ENCODE measurements at places on chromosomes 7 and 10. TPM values are rescaled to one million over a fixed set of nuclear protein-coding genes. Genes with fewer than 3 reads are reported as not detected.

Gene FKBP9
- total RNA-seq: not detected

Gene HOXA4
- 0.26 TPM for total RNA-seq

Gene ITGB1
- 428 TPM for total RNA-seq

Gene ASB15
- not detected for total RNA-seq

Gene DYNC1I1
- total RNA-seq: 0.31 TPM

Gene GRB10
- 7.0 TPM for total RNA-seq

Gene NXPH1
- not detected for total RNA-seq

Gene FKBP6
- total RNA-seq: not detected

Gene FRAT1
- 24.4 TPM for total RNA-seq

Gene CDNF
- 0.62 TPM for total RNA-seq

Gene LIPM
- not detected for total RNA-seq

Gene VWDE
- 5.8 TPM for total RNA-seq

Gene JCAD
- total RNA-seq: 0.23 TPM

DNA sequence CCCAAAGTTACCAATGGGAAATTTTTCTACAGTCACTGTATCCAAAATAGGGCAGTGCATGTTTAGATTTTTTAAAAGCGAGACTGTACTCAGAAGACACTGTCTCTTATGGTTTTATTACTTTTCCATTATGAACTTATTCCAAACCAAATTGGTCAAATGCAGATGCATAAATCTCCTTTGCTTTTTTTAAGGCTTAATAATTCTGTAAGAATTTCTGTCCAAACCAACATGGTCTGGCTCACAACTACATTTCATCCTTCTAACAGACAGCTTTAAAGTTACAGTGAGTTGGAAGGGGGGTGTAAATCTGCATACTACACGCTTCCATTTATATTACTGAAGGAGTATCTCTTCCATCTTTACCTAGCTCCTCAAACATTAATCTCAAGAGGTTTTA, 199.2 kb downstream of the SLC25A13 start:
- DNase-seq: no peak

DNA sequence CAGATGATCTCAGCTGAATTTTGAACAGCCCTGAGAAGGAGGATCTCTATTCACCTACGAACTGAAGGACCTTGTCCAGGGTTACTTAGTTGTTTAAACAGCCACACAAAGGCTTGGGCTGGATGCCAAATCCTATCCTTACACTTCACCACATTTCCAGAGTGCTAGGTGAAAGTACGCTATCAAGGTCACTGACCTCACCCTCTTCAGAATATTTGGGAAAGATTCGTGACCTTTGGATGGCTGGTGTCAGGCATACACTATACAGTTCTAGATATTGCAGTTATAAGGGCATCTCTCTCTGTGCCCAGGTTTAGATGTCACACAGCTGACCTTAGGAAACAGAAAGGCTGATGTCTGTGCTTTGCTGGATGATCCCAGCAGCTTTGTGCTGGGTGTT, 61.2 kb upstream of the ABLIM1 start:
- DNase-seq: no peak

DNA sequence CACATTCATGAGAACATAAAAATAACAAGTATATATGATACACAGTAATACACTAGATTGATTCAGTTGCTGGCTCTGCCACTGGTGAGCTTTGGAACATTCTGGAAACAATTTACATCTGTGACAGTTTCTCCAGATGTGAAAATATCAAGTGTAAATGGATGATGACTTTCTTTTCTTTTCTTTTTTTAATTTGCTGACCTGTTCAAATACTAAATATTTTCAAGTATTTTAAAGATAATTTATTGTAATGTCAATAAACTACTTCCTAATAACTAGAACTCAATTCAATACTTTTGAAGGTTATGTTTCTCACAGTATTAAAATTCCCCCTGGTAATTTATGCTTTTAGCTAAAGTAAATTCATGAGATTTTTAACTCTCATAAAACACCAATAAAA, 180.3 kb downstream of the CRPPA start:
- no peak for DNase-seq

DNA sequence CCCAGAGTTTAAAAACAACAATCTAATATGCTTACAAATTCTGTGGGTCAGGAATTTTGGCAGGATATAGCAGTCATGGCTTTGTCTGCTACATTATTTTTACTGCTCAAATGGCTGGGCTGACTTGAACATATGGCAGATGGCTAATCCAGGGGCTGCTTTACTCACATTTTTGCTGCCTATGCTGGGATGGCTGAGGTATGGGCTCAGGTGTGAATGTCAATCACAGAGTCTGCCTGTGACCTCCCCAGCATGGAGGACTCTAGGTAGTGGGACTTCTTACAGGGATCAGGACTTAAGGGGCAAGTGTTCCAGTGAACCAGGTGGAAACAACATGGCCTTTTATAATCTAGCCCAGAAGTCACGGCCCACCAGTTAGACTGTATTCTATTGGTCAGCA, 4.4 kb upstream of the FKBP9 start:
- DNase-seq: no peak

DNA sequence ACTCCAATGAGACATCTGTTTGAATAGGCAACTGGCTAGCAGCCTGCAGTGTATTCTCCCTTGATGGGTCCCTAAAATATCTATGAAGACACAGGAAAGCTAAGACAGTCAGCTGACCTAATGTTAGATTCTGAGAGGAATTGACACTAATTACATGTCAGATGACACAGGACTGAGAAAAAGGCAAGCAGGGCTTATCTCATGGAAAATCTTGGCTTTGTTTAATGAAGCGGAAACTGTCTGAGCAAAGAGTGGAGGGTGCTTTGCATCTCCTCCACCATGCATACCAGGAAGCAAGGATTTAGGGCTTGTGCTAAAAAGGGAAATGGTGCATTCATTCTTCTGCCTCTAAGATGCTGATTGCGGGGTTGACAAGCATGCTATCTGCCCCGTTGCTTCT, 135.5 kb upstream of the GLI3 start:
- DNase-seq: no peak

DNA sequence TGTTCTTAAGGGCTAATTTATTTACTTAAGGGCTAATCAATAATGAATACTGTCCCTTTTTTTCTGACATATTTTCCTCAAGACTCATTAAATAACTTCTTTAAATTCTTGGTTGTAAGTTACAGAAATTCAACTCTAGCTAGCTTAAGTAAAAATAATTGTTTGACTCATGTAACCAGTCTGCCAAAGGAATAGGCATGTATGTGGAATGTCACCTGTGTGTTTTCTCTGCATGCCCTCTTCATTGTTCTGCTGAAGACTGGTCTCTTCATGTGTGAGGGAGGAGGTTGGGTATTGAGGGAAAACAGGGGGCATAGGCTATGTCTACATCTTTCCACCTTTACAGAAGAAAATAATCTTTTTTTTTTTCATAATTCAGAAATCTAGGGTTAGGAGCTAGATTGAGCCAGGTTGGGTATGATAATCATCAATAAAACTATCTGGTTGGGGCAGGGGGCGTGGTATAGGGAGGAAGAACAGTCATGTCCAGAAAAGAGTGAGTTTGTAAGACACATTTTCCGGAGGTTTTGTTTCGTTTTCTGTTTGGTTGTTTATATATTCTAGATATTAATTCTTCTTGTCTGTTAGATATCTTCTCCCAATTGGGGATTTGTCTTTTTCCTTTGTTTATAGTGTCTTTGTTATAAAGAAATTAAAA, 37.9 kb downstream of the EXOC4 start:
- no peak for DNase-seq

GRCh38 chr7:127845522-127846214, 185.6 kb downstream of the LRRC4 start:
- DNase-seq: no peak

GRCh38 chr10:110007161-110007700, 553 bp upstream of the ADD3 start:
- no peak for DNase-seq

DNA sequence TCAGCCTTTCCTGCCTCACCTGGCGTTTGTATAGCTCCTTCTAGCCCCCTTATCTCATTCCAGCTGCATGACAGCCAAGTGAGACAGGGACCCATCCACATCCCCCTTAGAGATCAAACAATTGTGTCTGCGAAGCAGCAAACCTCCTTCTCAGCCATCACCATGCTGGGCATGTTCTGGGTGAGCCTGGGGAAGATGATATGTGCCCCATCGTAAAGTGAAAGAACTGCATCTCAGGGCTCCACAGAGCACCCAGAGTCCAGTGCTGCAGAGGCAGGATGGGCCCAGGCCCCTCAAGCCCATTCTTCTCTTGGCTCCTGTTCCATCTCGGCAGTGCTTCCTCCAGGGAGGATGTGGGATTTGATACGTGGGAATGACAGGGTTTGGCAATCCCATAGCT, 43.2 kb downstream of the FIGNL1 start:
- no peak for DNase-seq

GRCh38 chr10:111137007-111137406, 60.2 kb downstream of the ADRA2A start:
- no peak for DNase-seq

- no peak for DNase-seq
These were observed 295.3 kb upstream of the COBL start for GRCh38 chr7:51611937-51612336.

DNA sequence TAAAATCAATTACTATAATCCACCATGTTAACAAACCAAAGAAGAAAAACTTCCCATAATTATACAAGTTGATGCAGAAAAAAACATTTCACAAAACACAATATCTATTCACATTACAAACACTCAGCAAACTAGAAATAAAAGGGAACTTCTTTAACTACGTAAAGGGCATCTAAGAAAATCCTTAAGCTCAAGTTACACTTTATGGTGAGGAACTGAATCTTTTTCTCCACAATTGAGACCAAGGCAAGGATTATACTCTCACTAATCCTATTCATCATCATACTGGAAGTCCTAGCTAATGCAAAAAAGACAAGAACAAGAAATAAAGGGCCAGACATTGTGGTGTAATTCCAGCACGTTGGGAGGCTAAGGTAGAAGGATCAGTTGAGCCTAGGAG, 159.9 kb downstream of the ZNF365 start:
- DNase-seq: no peak

GRCh38 chr7:108196004-108196403, 65.8 kb upstream of the LAMB4 start:
- no peak for DNase-seq

DNA sequence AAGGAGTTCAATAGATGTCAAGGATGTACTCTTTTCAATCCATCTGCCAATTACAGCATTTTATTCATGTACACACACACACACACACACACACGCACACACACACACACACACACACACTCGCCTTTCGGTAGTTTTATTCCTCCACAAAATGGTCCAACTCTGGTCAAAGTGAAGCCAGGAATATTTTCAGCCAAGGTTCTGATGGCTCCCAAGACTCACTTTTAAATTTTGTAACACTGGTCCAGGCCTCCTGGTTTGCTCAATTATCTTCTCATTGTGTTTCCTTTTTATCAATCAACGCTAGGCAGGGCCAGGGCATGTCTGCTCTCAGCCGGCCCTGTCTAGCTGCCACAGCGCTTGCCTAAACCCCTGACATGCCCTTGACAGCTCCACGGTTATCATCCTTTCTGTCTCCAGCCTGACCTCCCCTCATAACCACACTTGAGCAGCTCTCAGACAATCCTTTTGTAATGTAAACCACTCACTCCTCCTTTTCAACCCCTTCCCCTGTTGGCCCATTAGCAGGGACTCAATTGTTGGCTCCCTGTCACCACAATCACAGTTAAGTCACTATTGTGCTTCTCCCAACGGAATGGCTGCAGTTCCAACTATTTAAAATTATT, 115.1 kb downstream of the ICA1 start:
- DNase-seq: no peak

- no peak for DNase-seq
These were observed 39.7 kb upstream of the UCN3 start for GRCh38 chr10:5325076-5325475.

DNA sequence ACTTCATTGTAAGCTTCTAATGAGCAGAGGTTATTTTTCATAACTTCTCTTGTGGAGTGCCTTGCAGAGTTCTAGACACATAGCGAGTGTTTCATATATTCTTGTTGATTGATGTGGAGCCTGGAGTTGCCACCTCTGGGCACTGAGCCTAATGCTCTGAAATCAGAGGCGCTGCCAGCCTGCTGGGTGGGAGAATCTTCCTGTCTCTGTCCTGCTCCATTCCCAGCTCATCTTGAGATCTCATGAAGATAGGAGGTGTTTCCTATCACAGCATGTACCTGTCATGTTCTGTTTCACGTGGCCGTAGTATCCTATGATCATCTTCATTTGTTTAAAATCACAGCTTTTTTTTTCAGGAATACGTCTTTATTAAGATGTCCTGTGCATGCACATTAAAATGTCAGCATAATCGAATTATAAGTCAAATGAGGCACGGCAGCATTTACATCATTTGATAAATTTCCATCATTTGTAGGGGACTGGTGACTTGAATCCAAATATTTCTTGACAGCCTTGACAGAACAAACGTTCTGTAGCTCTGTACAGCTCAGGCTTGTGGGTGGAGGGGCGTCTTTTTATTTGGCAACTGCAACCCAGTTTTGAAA, 393.0 kb downstream of the PHTF2 start:
- no peak for DNase-seq

DNA sequence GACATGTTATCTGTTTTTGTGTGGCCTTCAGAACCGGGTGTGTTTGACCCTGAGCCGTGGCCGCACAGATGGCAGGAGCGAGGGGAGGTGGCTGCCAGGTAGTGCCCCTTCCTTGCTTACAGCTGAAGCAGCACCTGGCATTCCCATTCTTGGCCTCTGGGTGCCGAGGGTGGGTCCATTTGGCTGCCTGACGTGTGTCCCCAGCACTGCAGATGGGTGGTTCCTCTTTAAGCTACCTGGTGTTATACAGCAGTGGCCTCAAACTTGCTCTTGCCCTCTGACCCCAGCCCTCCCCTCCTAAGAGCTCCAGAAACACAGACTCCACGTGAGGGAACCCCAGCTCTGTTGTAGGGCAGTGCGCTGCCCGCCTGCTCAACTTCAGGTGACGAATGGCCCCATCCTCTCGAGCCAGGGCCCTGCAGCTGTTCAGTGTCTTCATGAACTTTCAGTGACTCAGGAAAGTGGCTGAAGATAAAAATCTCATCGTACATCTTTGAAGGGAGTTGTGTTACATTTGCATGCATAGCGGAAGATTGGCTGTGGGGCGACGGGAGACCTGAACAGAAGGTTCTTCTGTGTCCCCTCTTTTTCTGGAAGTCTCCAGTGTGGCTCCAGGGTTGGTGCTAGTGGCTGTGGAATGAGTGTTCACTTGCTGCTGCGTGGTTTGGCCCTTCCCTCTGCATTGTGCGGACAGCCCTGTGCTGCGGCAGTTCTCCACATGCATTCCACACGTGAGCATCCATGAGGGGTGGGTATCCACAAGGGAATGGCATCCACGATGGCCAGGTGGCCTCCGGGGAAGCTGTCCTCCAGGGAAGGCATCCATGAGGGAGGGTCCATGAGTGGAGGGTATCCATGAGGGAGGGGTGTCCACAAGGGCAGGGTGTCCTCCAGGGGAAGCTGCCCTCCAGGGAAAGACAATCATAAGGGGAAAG, 91.6 kb downstream of the INPP5A start:
- no peak for DNase-seq

GRCh38 chr10:115833119-115833518, 439.9 kb downstream of the GFRA1 start:
- DNase-seq: no peak

Data from T-helper 17 cell (primary cell).